ENCODE measurements at places on chromosomes 5 and 9.

GRCh38 chr5:1661311-1661710 lies 137.6 kb upstream of the LPCAT1 start:
- DNase-seq, result no peak

GRCh38 chr5:40367255-40367654 lies 312.5 kb upstream of the PTGER4 start:
- DNase-seq, result no peak

- no peak for DNase-seq
These were observed 68.8 kb upstream of the ABL1 start for GRCh38 chr9:130766021-130766926.

GRCh38 chr5:173832386-173832785 lies 55.8 kb upstream of the CPEB4 start:
- no peak for DNase-seq

DNA sequence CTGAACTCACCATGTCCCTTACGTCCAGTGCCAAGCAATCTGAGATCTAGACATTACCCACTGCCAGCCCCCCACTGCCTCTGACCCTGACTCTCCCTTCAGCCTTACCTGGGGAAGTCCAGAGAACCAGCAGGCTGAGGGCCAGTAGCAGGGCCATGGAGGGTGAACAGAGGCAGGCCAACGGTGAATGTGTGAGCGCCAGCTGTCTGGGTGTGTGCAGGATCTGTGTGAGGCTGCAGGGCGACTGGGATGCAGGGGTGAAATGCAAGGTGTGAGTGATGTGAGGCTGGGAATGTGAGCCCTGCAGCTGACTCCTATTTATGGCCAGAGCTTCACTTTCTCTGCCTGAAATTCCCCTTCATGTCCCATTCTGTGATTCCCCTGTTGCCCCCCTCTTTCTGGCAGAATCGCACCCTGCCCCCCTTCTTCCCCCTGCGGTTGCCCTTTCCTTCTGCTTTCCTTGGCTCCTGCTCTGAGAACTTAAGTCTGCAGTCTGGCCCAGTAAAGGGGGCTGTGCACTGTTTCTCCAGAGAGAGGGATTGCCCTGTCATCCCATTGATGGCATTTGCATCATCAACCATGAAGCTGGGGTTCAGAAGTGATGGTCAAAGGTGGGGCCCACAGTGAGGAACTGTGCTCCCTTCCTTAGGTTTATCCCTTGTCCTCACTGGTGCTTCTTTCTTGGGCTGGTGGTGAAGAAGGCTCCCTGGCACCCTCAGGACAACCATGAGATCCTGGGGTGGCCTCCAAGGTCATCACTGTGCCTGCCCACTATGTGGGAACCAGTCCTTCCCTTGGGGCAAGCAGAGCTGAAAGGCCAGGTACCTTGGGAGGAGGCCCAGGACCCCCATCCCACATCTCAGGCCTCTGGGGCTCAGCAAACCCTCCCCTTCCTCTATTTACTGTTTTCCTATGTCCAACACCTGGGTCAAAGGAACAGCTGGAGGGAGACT lies at the start of gene CCL19:
Gene CCL19 (minus strand): TSS at position 294 of the 953 bp plus-strand sequence. CDS start 137 bp downstream, at position 157.
- no peak for DNase-seq

DNA sequence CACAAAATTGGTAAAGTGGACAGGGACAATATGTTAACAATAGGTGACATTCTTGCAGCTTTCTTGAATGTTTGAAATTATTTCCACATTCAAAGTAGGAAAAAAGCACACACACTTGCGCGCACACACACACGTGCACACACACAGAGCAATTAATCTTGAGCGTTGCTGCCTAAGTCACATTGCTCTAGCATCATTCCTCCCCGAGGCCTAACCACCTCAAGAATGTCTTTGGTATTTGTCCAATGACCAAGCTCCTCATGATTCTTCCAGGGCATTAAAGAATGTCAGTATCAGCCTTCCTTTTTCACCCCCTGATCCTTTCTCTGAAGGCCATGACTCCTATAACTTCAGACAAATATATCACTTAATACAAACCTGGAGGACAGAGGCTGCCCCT lies 198.1 kb downstream of the NPR3 start:
- no peak for DNase-seq

- no peak for DNase-seq
These were observed 34.4 kb downstream of the RAD50 start for GRCh38 chr5:132591145-132591544.

- no peak for DNase-seq
These were observed 3.2 kb downstream of the TAS2R1 start for GRCh38 chr5:9626955-9627354.

Measured in stimulated activated CD4-positive, alpha-beta T cell treated with anti-CD3 and anti-CD28 coated beads, Interleukin-2, amount 100 ng/mL, for 24 hours (primary cell).